ENCODE measurements at places on chromosomes 2 and 18.

DNA sequence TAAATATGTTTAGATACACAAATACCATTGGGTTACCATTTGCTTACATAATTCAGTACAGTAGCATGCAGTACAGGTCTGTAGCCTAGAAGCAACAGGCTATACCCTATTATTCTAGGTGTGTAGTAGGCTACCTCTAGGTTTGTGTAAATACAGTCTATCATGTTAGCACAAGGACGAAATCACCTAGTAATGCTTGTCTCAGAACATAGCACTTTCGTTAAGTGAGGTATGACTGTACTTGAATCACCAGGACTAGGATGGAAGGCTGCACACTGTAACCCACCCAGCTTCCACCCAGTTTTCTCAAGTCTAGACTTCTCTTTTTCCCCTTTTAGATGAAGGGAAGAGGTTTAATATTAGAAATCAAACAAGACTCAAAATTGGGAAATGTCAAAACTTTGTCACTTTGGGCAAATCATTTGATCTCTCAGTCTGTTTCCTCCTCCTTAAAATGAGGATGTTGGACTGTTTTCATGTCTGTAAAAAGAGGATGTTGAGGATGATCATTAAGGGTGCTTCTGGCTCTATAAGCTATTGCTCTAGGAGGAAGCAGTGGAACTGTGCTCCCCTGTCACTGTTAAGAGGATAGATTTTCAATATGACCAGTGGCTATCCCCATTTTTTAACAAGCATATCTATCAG is 3.7 kb upstream of the SOCS6 start:
- no peak for DNase-seq

GRCh38 chr18:74198453-74198852 is 50.1 kb downstream of the TIMM21 start:
- DNase-seq: no peak

DNA sequence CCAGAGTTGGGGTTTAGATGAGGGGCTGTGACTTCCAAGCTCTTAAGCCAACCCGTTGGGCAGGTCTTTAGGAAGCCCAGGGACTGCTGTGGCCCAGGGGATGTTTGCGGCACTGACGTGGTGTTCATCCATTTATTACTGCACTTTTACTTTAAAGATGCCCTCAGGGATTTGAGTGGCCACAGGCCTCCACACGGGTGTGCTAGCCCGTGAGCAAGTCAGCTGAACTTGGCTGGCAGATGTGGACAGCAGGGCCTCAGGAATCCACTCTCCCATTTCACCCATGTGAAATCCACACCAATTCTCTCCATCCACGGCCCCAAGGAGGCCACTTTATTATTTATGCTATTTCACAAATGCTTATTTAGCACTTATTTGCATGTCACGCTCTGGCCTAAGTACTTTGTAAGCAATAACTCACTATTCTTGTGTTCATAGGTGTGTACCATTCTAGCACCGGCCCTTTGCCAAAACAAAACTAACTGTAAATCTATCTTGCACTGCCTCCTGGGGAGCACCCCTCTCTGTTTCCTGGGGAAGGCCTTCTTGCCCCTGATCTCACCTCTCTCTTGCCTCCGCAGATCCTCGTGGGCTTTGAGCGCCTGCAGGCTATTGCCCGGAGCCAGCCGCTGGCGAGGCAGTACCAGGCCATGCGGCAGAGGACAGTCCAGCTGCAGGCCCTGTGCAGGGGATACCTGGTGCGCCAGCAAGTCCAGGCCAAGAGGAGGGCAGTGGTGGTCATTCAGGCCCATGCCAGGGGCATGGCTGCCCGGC is 39.1 kb upstream of the GPR17 start:
- no peak for DNase-seq

DNA sequence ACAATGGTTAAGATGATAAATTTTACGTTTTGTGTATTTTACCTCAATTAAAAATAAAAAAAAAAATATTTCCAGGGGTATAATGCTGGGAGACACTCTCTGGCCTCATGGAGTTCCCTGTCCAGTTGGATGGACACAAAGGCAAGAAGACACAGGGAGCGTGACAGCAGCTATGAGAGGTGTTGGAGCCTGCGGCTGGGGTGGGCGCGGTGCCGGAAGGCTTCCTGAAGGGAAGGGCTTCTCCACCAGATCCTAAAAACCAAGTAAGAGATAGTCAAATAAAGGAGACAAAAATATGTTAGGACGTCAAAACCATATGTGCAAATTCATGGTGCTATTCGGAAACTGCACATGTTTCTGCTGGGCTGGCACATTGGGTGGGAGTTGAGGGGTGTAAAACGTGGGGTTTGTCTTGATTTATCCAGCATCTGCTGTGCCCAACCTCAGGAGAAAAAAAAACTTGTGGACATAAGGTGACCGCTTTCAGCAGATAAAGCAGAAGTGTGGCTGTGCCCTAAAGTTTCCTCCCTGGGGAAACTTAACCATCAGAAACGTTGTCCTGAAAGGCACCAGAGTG is 467.6 kb downstream of the RNF144A start:
- no peak for DNase-seq

- DNase-seq: no peak
These were observed 82.7 kb upstream of the SLC66A3 start for GRCh38 chr2:11072550-11072949.

All from NCI-H1417 treated with DMSO at 0.1 percent for 48 hours (cell line).